ENCODE measurements at places on chromosomes 5 and 9.

DNA sequence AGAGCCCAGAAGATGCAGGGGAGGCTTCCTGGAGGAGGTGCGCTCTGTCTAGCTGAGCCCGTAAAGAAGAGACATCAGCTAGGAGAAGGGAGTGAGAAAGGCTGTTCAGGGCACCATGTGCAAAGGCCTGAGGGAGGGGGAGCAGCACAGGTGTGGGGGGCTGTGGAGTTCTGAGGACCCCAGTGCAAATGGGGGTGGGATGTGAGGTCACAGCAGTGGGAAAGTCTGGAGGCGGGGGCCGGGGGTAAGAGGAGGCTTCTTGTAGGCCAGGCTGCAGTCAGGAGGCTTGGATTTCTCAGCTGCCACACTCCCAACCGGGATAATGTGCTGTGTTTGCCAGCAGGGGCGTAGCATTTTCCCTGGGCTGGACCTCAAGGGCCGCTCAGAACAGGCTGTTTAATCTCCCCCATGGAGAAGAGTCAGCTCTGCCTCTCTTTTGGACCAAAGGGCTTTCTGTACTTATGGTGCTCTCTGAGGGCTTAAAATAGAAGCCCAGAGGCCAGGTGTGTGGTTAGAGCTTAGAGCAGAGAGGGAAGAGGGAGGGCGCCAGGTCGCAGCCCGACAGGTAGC lies 5.7 kb downstream of the NEURL1B start:
- DNase-seq: no peak

DNA sequence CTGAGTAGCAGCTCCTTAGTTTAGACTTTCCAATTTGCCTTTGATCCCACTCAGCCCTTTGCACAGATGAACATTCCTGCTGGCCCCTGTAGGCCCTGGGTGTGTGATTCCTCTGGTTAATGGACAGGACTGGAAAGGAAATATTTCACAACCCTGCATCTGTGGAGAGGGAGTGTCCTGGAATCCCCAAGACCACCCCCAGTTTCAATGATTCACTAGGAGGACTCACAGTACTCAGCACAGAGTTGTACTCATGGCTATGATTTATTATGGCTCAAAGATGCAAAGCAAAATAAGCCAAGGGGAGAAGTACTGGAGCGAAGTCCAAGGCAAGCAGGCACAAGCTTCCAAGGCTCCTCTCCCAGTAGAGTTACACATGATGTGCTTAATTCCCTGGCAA lies 42.4 kb upstream of the TJP2 start:
- DNase-seq: no peak

DNA sequence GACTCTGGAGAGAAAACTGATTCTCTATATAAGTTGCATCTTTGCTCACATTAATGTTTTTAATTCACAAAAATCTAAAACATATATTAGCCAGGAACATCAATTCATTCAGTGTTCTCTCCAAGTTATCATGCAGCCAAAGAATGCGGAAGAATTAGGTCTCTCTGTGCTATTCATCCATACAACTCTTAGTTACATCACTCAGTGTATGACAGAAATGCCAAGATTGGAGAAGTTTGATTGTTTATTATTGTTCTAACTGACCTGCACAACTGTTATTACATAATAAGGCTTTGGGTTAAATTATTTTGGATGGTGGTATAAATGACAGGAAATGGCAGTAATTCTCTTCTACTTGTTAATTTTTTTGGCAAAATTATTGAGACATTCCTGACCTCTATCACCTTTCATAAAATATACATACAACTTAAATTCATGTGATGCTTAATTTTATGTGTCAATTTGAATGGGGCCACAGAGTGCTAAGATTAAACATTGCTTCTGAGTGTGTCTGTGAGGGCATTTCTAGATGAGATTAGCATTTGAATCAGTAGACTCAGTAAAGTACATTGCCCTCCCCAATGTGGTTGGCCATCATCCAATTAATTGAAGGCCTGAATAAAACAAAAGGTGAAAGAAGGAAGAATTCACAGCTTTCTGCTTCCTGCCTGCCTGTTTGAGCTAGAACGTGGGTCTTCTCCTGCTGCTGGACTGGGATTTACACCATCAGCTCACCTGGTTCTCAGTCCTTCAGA lies 70.2 kb downstream of the NR2F1-AS1 start:
- DNase-seq: no peak

DNA sequence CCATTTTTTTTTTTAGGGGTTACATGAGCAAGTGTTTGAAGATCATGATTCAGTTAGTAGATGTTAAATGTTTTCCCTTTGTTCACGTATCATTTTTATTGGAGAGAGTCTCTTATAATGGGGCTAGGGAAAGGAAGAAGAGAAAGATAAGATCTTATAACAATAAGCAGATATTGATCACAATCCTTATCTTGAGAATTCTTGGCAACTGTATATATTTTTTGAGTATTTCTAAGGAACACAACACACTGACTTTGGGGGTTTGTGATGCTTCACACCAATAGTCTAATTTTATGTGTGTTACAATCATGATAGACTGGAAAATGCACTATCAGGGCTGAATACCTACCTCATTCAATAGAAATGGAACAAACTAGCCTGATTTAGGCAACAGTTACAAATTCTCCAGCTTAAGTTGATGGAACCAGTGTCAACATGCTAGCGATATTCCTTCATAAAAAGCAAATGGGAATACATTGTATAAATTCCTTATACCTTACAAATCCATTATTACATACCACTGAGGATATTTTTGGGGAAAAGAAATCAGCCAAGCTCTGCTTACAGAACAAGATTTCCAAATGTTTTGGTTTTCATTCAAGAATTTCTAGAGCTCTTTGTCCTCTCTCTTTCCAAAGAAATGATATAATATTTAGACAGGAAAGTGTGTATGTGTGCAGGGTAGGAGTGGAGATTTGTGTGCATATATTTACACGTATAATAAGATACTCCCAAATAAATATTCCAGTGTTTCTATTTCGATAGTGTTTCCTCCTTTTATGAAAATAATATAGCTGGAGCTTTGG lies 41.5 kb downstream of the SVEP1 start:
- no peak for DNase-seq

DNA sequence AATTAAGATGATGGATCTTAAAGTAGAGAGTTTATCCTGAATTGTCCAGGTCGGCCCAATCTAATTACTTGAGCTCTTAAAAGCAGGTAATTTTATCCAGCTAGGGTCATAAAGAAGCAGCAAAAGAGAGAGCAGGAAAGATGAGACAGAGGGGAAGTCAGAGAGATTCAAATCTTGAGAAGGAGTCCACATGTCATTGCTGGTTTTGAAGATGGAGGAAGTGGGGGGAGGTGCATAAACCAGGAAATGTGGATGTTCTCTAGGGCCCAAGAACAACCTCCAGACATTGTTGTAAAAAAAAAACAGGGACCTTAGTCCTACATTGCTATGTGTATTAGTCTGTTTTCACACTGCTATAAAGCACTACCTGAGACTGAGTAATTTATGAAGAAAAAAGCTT lies 66.4 kb downstream of the SLCO4C1 start:
- DNase-seq: no peak

- no peak for DNase-seq
Measured at GRCh38 chr9:87069690-87070089, 122.4 kb upstream of the GAS1 start.

DNA sequence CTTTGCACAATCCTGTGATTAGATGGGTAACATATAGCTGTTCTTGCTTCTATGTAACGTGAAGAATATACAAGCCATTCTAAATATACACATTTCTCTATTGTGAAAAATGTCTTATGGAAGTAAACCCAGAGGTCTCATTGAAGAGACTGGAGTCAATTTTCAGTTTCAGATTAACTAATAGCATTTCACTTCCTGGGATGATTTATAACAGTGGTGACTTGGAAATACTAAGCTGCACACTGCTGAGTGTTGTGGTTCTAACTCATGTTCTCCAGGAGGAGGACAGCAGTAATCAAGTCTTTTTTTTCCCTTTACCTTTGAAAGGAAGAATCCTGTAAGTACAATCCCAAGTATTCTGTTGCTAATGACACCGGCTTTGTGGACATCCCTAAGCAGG lies 3.3 kb downstream of the CTSL start:
- no peak for DNase-seq

DNA sequence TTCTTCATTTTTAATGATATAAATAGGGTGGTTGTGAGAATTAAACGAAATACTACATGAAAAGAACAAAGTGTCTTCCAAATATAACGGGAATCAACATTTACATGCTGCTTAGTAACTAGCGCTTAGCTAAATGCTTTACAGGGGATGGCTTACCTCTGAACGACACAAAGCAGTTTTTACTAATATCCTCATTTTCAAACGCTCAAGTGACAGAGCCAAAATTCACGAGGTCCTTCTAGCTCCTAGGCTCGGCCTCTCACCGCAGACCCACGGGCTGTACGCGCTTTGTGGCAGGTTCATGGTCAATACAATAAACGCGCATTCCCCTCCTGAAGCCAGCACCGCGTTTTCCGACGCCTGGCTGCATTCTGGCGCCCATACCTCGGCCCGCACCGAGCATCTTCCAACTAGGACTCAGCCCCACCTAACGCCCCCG lies 442 bp downstream of the ZNF510 start:
- DNase-seq: no peak

- DNase-seq: no peak
Measured at GRCh38 chr5:83066548-83067110, 10.6 kb downstream of the TMEM167A start.
